Fibroblast of lung (primary cell): ENCODE measurements at places on chromosomes 11 and 22. TPM values are rescaled to one million over a fixed set of nuclear protein-coding genes. Genes with fewer than 3 reads are reported as not detected.

The KRTAP5-8 gene
- total RNA-seq = not detected in 2 replicates

The ELF5 gene
- total RNA-seq = not detected in 2 replicates

The SCN4B gene
- total RNA-seq = 6.7 and 10.4 TPM in 2 replicates

The VWA5A gene
- total RNA-seq = 18.7 and 22.3 TPM in 2 replicates

The OR52I1 gene
- total RNA-seq = not detected in 2 replicates
